ENCODE measurements at places on chromosomes 3 and 15.

DNA sequence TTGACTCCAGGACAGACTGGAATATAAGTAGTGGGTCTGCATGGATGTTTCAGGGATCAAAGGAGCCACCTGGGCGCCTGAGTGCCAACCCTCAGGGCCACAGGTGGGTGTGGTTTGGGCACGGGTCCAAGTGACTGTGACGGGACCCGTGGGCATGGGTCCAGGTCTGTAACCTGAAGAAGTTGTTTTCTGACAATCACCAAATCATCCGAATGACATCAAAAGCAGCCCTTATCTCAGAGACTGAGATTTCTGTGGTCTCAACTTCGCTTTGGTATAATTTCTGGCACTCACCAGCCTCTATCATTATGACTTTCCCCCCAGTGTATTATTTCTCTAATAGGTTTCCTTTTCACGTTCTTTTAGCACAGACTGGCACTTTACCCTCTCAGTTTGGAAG, 24.4 kb downstream of the RLBP1 start:
- DNase-seq, result no peak

GRCh38 chr3:146692254-146692653, 87.1 kb upstream of the PLSCR5 start:
- DNase-seq, result no peak

DNA sequence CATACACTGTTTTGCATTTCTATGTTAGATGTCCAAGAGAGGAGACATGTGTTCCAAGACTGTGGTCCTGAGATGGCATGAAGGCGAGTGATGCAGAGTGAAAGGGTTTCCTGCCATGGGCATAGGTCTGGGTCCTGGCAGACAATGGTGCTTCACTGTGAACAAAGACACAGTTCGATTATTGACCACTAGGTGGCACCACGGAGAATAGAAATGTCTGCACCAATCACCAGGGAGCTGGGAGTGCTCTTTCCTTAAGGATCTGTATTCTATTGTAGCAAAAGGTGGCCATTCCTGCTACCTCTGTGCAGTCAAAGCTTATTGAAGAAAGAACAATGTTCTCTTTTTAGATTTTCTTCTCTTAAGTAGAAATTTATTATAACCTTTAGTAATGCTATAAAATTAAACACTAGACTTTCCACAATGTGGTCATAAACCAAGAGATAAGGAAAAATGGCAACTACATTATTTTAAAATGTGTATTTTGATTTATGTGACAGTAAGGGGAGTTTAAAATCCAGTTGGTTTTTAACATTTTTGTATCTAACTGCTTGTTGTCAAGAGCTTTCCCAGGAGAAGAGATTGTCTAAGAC, 88.7 kb downstream of the GABRG3 start:
- no peak for DNase-seq

GRCh38 chr3:71133865-71134264, 449.7 kb downstream of the FOXP1 start:
- no peak for DNase-seq

GRCh38 chr15:78004222-78004727, 73.2 kb downstream of the TBC1D2B start:
- no peak for DNase-seq

DNA sequence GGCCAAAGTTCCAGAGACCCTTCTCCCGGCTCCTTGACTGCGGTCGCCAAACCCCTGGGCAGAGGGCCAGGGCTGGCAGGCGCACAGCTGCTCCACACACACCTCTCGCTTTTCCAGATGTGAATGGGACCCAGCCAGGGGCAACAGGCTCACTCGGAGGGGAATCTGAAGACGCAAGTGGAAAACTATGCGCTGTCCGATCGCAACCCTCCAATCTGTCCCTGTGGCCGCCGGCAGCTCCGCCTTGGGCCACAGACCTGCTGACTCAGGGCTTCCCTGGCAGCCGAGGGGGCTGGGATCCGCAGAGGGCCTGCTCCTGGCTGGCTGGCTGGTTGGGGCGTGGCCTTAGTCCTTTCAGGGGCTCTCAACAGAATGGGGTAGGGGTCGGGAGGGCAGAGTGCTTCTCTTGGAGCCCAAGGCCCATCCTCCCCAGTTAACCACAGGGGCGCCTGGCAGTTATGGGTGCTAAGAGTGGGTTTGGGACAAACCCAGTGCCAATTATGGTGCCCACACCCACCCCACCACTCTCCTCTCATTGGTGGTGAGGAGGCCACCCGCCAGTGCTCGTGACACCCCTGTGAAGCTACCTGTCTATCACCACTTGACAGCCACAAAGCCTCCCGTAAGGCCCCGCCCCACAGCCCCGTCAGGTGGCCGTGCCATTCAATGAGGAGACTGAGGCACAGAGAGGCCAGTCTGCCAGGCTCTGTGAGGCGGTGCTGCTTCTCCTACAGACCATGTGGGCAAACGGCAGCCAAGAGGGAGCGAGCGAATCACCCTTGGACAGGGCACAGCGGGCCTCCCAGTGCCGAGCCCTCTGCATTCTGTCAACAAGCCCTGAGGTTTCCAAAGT, 53.8 kb downstream of the IQSEC1 start:
- DNase-seq, result no peak

GRCh38 chr3:60188803-60189202, 1062.4 kb downstream of the FHIT start:
- DNase-seq, result peak; percentile 21

DNA sequence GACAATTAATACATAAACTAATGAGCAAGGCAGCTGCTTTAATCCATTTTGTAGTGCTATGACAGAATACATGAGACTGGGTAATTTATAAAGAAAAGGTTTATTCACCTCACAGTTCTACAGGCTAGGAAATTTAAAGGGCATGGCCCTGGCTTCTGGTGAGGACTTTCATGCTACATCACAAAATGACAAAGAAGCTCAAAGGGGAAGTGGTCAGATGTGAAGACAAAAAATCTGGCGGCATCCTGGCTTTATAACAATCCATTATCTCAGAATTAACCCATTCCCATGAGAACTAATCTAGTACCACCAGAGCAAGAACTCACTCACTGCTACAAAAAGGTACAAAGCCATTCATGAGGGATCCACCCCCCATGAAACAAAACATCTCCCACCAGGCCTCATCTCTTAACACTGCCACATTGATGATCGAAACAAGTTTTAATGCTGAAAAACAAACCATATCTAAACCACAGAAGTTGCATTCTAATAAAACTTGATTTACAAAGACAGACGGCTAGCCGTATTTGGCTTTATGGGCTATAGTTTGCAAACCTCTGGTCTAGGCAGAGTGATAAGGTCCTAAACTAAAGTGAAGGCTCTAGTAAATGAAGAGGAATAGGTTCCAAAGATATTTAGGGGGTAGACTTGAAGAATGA, 44.2 kb downstream of the GSK3B start:
- DNase-seq, result no peak

DNA sequence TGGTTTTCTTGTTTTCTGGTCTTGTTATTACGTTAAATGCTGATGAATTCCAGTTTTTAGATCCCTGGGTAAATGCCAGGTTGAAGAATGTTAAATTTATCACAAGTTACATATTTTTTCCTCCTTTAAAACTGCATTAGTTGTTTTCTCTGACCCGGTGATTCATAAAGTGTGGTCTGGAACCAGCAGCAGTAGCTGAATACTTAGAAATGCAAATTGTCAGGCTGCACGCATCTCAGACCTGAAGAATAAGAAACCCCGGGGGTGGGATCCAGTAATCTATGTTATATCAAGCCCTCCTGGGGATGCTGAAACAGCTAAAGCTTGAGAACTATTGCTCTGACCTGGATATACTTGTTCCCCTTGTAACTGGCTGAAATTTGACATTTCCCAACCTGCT, 69.1 kb downstream of the PEX5L start:
- DNase-seq, result no peak

DNA sequence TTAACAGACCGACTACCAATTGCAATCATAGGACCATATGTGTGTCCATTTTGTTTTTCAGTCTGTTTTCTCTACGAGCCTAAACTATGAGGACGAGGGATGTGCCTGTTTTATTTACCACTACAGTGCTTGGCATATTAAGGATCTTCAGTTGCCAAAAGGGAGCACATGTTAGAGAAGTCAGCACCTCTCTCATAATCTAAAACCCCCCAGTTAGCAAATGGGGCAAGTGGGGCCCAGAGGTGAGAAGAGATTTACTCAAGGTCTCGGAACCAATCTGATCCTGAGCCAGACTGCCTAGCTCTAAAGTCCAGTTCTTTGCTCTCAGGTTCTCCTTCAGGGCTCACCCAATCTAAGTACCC, 578 bp upstream of the PODXL2 start:
- no peak for DNase-seq

DNA sequence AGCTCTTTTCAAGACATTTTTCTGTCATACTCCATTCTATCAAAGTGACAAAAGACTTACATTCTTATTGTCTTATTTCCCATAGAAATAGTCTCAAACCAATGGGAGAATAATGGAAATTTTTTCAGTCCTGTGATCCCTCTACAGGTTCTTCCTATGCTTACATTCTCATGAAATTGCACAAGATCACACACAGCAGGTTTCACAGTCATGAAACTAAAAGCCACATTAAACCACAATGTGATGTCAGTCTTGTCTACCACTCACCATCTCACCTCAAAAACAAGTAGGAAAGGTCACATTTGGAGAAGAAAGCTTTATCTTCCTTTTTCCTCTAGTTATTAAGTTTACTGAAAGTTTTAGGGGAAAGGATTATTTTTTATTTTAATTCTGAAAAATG, 161.0 kb upstream of the RORA start:
- DNase-seq, result no peak

DNA sequence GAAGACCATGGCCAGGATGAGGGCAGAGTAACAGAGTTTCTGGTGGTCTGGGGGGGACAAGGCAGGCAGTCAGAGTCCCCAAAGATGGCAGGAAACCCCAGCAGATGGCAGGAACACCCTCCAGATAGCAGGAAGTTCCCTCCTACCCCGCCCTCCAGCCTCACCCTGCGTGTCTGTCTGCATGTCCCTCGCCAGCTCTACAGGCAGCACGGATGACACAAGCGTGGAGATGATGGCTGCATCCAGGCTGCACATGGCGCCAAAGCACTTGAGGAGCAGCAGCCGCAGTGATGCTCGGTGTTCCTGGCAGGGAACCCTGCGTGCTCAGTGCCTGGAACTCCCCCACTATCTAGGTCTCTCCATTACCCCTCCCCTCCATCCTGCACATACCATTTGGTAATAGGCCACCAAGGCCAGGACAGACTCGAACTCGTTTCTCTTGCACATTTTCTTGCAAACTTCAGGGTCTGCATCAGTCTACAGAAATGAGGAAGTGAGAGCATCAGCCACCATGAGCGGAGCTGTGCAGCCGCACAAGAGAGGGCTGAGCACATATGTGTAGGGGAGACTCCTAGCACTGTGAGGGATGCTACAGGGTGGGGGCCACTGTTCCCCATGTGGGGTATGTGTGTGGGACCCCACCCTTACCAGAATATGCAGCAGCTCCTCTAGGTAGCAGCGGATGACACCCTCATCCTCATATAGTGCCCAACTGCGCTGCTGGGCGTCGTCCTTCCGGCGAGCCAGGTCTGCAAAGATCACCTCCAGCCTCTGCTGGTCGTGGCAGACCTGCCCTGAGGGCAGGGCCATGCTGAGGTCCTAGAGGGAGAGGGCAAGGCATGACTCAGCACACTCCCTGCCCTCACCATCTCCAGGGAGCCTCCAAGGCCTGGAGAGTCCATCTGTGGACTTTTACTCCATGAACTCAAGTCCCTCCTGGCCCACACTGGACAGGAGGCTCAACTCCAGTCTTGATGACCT, 6.0 kb downstream of the NCKIPSD start:
- no peak for DNase-seq
